ENCODE measurements at places on chromosomes 3 and 15.

- no peak for DNase-seq
Measured at GRCh38 chr3:64257100-64257755, 32.0 kb upstream of the PRICKLE2 start.

GRCh38 chr3:149532489-149533180 is 58.1 kb downstream of the TM4SF4 start:
- DNase-seq: no peak

DNA sequence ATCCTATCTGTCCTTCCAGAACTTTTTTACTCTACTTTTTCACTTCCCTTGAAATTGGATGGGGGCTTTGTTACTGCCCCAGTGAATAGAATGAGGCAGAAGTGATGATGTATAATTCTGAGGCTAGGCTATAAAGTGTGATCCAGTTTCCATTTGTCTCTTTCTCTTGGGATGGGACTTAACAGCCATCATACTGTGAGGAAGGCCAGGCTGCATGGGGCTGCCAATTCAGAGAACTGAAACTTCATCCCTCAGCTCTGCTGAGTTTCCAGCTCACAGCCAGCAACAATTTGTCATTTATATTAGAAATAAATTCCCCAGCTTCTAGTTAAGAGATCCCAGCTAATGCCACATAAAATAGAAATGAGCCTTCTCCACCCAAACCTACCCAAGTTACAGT is 504.0 kb upstream of the TGFBR2 start:
- no peak for DNase-seq

- no peak for DNase-seq
Measured at GRCh38 chr15:78127882-78128281, 3.4 kb downstream of the CIB2 start.

All from GM12864 (cell line).